ENCODE measurements at places on chromosomes 5 and 9.

GRCh38 chr5:82470185-82470994 is 192.2 kb upstream of the RPS23 start:
- DNase-seq: no peak

GRCh38 chr9:20189871-20190270 is 401.0 kb upstream of the SLC24A2 start:
- no peak for DNase-seq

GRCh38 chr5:11642438-11642837 is 261.8 kb downstream of the CTNND2 start:
- no peak for DNase-seq

DNA sequence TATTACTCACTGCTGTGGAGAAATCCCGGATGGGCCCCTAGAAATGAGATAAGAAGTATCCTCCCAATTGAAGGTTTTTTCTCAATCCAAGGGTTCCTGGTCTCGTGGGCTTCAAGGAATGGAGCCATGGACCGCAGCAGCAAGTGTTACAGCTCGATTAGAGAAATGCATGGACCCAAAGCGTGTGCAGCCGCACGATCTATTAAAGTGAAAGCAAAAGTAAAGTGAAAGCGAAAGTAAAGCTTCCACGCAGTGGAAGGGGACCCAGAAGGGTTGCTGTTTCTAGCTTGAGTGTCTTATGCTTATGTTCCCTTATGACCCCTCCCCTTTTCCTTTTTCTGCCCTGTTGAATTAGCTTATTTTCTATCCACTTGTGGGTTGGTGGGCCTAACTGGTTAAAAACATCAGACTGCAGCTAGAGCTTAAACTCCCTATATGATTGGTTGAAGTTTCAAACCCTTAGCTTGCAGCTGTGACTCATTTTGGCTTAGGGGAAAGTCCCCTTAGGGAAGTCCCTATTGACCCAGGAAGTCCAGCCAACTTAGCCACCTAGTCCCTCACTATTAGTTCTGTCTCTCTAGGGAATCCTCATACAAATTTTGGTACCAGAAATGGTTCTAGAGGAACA is 1111.8 kb downstream of the TAF11L14 start:
- DNase-seq: no peak

- no peak for DNase-seq
Observed at GRCh38 chr5:137856916-137857862, 10.5 kb upstream of the MYOT start.

GRCh38 chr5:68465133-68465532 is 249.6 kb downstream of the PIK3R1 start:
- no peak for DNase-seq

DNA sequence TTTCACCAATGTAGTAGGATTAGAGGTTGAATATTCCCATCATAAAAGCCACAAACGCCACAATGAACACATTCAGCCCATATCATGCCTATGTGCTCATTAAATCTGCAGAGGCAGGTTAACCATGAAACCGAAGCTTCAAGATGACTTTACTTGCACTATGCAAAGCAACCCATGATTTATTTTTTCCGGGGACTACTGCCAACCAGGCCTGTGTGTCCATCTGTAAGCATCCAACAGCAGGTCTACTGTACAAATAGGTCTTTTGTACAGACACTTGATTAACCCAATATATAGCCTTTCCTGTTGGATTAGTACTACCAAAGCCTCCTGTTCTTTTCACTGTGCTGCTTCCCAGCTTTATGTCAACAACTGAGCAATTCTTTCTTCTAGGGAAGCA is 104.9 kb upstream of the CDH10 start:
- no peak for DNase-seq

DNA sequence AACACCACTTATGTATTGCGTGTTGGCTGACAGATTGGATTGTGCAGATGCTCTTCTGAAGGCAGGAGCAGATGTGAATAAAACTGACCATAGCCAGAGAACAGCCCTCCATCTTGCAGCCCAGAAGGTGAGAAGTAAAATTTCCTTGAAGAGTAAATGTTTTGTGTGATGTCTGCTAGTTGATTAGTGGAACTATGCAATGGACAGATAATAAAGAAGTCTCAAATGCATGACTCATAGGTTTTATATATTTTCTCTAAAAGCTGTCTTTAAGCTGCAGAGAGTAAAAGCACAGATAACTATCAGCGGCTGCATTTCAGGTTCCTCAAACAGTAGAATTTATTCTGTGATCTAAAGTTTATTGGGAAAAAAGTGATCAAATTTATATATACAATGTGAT is 27.4 kb downstream of the INVS start:
- no peak for DNase-seq

DNA sequence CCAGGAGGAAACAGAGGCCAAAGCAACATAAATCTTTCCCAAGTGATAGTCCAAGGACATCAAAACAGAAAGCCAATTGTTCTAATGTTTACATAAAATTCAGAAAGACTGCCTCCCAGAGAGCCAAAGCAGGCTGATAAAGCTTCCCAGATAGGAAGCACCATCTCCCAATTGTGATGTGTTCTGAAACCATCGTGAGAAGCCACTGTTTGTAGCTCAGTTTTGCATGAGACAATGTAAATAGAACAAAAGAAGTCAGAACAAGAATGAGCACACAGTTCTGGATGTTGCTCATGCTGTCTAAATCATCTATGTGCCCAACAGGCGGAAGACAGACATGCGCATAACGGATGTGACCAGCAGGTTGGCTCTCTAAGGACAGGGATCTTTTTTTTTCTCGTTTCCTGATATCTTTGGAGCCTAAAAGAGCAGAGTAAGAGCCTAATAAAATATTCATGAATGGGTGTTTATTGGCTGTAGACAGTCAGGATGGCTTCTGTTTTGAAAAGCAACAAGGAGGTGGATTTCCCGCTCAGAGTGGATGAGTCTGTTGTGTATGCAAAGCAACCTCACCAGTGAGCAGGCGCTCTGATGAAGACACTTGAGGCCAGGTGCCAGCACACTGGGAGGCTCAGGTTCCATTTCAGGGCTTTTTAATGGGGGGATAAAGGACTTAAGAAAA is 113.6 kb downstream of the GNA14 start:
- no peak for DNase-seq
